ENCODE measurements at places on chromosomes 11 and 22.
A peak's percentile ranks its signal among the peaks of the same experiment; 100 is the strongest.

DNA sequence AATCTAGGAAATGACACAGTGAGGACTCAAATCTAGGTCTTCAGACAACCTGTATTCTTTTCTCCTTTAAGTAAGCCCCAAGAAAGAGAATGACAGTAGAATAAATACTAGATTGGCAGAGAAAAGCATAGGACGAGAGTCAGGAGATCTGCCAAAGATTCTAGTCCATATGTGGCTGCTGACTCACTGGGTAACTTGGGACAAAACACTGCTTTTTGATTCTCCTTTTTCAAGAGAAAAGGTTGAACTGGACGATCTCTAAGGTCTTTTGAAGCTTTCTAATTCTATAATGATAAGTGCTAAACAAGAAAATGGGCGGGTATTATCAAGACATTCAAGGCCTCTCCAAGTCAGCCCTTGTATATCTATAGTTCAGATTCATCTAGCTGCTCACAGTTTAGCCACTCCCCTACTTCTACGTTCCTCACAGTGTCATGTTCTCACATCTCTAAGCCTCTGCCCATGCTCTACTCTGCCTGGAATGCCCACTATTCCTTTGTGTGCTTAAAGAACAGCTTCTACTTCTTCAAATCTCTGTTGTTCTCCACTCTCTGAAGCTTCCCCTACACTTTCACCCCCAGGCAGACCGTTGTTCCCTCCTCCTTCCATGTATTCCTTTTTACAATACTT, 53.0 kb downstream of the RELT start:
- DNase-seq: no peak

- DNase-seq: no peak
These were observed 14.4 kb downstream of the CDC45 start for GRCh38 chr22:19494001-19494560.

DNA sequence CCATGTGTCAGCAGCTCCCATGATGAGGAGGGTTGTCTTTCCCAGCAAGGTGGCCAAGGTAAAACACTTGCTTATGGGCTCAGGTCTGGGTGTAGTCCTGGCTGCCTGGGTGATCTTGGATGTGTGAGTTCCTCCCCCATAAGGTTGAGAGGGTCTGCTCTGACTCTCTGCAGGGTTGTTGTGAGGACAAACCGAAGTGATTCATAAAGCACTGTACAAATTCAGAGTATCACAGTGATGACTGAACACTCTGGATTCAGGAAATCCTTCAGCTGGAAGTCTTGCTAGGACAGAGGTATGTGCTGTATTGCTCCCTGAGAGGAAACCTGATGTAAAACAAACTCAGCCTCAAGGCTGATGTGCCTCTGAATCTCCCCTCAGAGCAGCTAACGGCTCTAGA, 220.9 kb upstream of the PITPNB start:
- no peak for DNase-seq

- DNase-seq: no peak
These were observed 156.8 kb downstream of the MYO18B start for GRCh38 chr22:25898707-25899365.

DNA sequence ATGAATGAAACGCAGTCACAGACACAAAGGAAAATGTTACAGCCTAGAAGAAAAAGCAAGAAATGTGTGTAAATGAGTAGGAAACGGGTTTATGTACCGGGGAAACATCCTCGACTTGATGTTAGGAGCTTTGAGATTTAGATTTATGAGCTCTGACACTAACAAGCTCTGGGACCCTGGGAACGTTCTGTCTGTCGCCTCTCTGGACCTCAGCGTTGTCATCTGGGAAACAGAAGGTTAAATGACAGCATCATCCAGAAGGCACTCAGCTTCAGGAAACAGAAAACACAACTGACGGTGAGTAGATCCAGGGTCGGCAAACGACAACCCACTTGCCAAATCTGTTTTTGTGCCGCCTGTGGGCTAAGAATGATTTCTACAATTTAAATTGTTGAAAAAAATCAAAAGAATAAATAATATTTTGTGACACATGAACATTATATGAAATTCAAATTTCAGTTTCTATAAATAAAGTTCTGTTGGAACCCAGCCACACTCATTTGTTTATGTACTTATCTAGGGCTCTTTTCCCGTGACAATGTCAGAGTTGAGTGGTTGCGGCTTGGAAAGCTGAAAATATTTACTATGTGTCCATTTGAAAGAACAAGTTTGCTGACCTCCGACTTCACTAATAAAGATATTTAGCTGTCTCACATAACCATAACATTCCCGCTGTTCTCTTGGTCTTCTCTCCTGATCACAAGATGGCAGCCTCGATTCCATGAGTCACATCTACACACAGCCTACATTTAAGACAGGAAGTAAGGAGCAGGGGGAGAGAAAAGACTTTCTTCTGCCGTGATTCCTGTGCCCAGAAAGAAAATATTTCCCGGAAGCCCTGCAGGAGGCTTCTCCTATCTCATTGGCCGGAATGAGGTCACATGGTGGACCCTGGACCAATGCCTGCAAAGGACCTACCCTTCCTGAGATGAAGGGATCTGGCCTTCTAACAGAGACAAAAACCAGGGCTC, 47.1 kb upstream of the SYT13 start:
- DNase-seq: no peak

GRCh38 chr11:65499713-65500386, 1.0 kb downstream of the MALAT1 start:
- DNase-seq: no peak

DNA sequence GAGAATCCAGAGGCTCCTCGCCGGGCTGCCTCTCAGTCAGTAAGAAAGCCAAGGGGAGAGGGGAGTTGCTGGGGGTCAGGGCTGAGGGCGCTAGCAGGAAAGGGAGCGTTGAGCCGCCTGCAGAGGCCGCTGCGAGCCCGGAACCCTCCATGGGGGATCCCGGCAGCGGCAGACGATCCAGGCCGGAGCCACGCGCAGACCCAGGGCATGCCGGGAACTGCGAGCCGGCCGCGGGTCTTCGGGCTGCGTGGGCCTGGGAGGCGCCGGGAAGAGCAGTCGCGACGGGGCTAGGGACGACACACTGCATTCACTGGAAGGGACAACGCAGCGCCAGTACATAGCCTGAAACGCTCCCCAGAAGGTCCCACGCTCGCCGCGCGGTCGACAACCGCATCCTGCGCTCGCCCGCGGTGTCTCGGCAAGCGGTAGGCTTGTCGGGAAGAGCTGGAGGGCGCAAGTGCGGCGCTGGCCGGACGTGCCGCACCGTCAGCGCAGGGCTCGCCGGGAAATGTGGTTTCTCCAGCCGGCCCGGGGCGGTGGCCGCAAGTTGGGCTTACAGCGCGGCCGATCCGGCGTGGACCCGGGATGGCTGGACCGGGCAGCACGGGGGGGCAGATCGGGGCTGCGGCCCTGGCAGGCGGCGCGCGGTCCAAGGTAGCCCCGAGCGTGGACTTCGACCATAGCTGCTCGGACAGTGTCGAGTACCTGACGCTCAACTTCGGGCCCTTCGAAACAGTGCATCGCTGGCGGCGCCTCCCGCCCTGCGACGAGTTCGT, at the start of gene LZTR1:
TSS of gene LZTR1 (plus strand) at position 511 of the 776 bp plus-strand sequence. CDS start at position 586, 75 bp downstream.
- peak; percentile 47 for DNase-seq

- peak; percentile 45 for DNase-seq
These were observed 470 bp downstream of the C11orf98 start for GRCh38 chr11:62664405-62665074.

DNA sequence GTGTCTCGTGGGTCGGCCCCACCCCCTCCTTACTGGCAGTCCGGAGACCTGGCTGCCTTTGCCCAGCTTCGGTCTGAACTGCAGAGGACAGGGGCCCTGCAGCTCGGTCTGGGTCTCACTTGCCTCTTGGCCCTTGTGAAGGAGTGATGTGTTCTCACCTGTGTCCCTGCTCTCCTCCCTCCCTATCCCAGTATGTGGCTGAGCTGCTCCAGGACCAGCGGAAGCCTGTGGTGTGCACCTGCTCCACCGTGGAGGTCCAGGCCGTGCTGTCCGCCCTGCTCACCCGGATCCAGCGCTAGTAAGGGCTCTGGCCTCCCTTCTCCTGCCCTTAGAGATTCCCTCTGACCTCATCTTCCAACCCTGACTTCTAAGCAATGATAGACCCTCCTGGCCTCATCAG, 35.7 kb upstream of the RAB1B start:
- DNase-seq: no peak

DNA sequence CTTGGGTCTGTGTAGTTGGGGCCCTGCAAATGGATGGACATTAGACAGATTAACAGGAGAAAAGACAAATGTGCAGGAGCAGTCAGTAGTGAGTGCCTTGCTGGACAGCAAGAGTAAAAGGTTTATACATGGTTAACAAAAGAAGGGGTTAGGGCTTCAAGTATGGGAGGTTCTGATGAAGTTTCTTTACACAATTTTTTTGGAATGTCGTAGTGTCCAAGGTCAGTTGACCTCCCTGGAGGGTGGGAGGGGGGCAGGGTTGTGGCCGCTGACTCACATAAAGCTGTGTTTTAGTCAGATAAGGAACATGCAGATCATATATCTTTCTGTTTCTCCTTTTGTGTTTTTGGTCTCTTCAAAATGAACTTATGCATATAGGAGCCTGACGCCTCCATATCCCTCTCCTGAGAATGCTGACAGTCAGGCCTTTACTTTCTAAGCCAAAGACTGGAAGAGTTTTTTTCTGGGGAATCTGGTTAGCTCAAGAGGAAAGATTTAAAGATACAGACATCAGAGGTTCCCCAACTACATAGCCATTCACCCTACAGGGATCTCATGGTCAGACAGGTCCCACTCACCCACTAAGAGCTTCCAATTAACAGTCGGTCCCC, 134.3 kb downstream of the NECTIN1 start:
- no peak for DNase-seq

DNA sequence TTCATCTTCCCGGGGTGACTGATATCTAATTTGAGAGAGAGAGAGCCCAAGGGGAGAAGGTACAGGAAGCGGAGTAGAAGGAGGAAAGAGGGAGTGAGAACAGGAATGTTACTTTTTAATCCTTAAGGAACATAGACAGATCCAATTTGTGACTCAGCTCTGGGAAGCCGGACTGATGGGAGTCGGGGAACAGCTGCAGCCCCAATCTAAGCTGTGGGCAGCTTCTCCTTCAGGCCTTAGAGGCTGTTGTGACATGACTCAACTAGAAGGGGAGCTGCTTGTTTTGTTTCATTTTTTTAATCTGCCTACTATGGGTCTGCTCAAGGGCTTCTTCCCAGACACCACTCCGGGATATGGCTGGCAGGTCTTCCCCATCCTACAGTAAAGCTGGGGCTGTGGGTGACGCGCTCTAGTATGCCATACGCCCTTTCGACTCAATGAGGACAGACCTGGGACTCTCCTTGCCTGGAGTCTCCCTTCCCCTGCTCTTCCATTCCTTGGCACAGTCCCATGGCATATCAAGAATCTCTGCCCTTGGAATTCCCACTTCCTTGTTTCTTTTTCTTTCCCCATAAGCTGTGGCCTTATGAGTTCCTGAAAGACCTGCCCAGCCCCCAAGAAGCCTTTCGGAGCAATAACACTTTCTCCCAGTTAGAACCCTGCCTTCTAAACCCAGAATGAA, 103.3 kb upstream of the AKIP1 start:
- no peak for DNase-seq

DNA sequence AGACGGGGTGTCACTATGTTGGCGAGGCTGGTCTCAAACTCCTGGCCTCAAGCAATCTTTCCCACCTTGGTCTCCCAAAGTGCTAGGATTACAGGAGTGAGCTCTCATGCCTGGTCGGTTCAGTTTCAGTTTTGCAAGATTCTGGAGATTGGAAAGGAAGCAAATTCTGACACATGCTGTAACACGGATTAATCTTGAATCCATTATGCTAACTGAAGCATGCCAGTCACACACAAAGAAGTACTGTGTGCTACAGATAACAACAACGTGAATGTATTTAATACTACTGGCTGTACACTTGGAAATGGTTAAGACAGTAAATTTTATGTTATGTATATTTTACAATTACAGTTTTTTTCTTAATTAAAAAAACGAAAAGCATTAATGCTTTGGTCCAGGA, 107.6 kb downstream of the MED15 start:
- DNase-seq: no peak

DNA sequence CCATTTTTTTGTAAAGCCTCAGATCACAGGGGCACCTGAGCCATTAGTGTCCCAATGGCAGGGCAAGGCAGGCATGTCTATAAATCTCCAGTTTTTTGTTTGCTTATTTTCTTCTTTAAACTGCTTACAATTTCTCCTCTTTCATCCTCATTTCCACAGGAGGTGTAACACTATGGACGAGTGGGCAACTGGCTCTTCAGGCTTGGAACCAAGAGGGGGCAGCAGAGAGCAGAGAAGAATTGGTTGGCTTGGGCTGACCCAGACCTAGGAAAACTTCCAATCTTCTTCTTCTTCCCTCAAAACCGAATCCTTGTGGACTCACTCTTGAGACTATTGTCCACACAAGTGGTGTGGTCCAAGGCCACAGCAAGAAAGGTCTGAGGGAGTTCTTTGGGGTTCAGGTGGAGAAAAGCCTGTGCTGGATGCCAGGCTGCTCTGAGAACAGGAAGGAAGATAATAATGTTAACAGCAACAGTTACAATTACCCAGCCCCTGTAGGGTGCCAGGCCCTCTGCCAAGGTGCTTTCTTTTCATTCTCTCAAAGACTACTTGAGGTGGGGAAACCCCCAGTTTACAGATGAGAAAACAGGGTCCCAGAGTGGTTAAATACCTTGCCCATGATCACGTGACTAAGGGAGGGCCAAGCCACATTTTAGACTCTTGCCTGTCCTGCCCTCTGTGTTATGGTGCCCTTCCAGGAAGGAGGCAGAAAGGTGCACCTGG, 70.7 kb upstream of the E2F8 start:
- no peak for DNase-seq

DNA sequence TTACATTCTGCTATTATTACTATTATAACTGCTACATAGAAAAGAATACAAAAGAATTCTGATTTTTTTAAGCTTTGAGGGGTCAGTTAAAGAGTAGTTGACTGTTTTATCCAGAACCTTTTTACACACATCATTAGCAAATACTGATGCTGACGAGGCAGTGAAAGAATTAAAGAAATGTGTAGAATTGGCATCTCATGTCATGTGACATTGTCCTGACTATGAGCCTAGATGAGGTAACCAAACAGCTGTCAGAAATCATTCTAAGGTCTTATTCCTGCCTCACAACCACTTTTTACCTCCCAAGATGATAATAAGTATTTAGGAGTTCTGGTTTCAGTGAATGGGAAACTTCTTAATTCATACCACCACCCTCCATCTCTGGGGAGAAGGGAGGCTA, 121.0 kb downstream of the SLC1A2 start:
- DNase-seq: no peak

GRCh38 chr22:39316440-39317083, 2.9 kb downstream of the RPL3 start:
- DNase-seq: peak; percentile 57

GRCh38 chr11:6475936-6476335, 2.2 kb upstream of the TRIM3 start:
- DNase-seq: no peak

DNA sequence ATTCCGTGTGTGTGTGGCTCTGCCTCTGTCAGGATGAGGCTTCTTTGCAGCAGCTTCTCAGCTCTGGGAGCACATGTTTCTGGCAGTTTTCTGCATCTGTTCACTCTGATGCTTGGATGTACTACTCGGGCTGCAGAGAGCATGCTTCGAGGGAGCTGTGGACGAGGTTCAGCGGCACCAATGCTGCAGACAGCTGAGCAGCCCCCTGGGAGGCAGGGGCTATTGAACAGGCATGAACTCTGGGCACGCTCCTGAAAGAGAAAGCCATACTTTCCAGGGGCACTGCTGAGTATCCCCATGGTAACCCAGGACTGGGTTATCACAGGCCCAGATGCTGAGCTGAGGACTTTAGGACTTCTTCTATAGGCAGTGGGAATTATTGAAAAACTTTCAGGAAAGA, 33.8 kb downstream of the ADAMTS8 start:
- no peak for DNase-seq

GRCh38 chr11:123437236-123437979, 7.3 kb downstream of the GRAMD1B start:
- DNase-seq: no peak
